ENCODE measurements at places on chromosomes 16 and 17. TPM values are rescaled to one million over a fixed set of nuclear protein-coding genes. Genes with fewer than 3 reads are reported as not detected.

The P2RX1 gene
- not detected for polyA plus RNA-seq

The EARS2 gene
- polyA plus RNA-seq, result 14.1 TPM

The QPRT gene
- polyA plus RNA-seq, result 0.15 TPM

The PLXDC1 gene
- polyA plus RNA-seq, result 14.0 TPM

The TBC1D26 gene
- not detected for polyA plus RNA-seq

The SPEM1 gene
- not detected for polyA plus RNA-seq

The PRSS21 gene
- 3.2 TPM for polyA plus RNA-seq

The ICAM2 gene
- polyA plus RNA-seq, result 306 TPM

The TAC4 gene
- polyA plus RNA-seq, result not detected

The TM4SF5 gene
- polyA plus RNA-seq, result not detected

The ZFHX3 gene
- polyA plus RNA-seq, result 0.05 TPM

The ATF7IP2 gene
- polyA plus RNA-seq, result 182 TPM

The ANKRD40CL gene
- not detected for polyA plus RNA-seq

The ATP1B2 gene
- polyA plus RNA-seq, result not detected

The HS3ST3B1 gene
- 12.7 TPM for polyA plus RNA-seq

The PRPF8 gene
- polyA plus RNA-seq, result 227 TPM

The PYY gene
- not detected for polyA plus RNA-seq

The KRTAP9-7 gene
- not detected for polyA plus RNA-seq

The ODF4 gene
- polyA plus RNA-seq, result not detected
